Stimulated activated CD4-positive, alpha-beta T cell treated with anti-CD3 and anti-CD28 coated beads, TNF-alpha, amount 100 ng/mL, for 48 hours (primary cell): ENCODE measurements at places on chromosomes 16 and 17.

DNA sequence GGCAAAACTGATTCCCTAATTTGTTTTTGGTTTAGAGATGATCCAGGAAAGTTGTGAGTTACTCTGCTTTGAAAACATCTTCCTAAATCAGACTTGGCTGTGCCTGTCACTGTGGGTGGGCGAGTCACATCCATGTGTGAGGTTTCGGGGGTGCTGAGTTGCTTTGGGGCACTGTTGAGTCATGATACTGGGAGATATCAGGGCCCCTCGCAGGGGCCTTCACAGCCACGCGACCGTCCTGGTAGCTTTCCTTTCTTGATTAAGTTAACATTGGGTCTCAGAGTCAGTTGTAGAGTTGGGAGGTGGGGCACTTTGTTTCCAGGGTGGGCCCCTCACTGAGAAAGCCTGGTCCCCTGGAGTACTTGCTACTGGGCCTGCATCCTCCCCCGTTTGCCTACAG, 58.3 kb upstream of the LGALS9 start:
- DNase-seq, result peak; percentile 65

DNA sequence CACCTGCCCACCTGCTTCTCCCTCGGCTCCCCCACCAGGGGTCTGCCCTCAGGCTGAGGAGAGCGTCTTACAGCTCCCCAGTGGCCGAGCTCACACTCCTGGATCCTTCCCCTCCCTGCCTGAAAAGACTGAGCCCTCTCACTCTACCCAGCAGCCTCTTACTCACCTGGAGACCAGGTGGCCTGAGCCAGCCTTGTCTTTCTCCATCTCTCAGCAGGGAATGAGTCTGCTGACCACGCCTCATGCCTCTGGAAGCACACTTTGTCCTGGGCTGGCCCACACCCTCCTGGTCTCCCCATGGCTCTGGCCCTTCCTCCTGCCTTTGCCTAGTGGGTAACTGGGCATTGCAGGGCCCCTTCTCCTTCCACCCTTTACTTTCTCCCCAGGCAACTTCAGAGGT, 177.2 kb downstream of the ENGASE start:
- DNase-seq, result no peak

GRCh38 chr17:28967221-28968135, 16.2 kb upstream of the PHF12 start:
- no peak for DNase-seq

DNA sequence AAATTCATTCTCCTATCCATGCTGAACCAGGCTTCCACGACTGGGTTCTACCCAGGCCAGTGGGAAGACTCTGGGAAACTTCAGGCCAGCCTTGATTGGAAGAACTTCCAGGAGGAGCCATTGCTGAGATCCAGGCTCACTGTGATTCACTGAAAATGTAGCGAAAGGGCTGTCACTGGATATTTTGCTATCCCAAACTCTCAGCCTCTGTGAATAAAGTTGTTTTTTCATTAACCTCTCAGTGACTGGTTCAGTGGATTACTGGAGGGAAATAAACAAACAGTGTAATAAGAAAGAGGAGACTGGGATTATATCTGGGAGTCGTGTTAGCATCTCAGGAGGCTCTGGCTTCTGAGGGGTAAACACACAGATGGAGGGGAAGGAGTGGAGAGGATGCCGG, 3.1 kb downstream of the FOXL1 start:
- DNase-seq, result no peak

DNA sequence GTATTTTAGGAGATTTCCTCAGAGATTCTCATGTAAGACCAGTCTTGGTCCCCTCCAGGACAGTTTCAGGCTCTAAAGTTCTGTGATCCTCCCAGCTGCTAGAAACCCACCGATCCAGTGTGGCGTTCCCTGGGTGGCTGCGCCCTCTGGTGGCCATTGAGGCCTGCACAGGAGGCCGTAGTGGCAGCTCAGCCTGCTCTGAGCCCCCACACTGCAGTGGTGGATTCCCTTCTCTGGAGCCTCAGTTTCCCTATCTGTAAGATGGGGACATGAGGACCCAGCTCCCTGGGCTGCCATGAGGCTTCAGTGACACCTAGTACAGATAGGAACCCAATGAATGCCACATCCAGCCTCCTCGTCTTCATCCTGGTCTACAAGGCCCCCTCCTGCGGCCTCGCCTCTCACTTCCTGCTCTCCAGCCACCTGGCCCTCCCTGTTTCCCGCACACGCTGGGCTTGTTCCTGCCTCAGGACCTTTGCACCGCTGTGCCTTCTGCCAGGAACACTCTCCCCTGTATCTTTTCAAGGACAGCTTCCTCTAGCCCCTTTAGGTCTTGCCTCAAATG, 16.5 kb downstream of the CCDC102A start:
- peak; percentile 76 for DNase-seq

DNA sequence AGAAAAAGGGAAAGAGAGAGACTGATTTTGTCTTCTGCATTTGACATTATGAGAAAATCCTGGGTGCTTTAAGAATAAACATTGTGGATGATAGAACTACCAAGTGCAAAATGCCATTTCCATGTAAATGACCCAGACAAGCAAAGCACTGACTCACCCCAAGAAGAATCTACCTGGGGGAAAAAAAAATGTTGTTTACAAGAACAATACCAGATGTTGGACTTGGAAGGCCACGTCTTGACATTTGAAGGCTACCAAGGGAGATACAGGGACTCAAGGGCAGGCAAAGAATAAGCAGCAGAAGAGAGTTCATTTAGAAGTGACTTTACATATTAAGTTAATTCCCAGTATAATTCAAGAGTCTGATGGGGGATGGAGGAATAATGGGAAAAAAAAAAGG, 125.3 kb downstream of the TMEM114 start:
- DNase-seq, result no peak

- DNase-seq, result no peak
Measured at GRCh38 chr17:78946631-78947030, 21.4 kb upstream of the TIMP2 start.

DNA sequence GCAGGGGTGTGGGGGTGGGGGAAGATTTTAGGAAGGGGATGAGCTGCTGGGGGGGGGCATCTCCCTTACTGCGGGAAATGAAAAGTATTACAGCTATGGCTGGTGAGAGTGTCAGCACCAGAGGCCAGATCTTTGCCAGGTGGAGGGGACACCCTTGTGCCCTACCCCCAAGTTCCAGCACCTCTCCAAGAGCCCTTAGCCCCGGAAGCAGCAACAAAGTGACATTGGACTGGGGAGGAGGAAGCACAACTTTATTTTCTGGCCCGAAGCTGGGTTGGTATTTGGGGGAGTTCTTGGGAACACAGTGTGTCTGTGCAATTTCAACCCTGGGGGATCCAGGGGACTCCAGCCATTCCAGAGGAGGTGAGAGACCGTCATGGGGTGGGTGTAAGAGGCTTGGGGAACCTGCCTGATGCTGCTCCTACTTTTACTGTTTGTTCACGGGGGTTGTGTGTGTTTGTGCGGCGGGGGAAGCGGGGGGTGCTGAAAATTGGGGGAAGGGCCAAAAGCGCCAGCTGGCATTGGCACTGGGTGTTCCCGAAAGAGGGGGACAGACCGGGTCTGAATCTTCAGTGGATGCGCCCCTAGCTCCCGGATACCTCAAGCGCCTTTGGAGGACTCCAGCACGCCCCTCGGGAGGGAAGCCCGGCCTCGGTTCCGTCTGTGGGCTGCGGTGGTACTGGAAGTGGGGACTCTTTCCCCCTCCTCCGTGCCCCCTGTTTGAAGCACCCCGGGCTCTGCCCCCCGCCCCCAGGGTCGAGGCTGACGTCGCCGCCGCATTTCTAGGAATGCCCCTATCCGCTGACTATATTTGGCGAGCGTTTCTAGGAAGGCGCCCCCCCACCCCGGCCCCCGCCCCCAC, 230.3 kb downstream of the MRTFB start:
- no peak for DNase-seq

DNA sequence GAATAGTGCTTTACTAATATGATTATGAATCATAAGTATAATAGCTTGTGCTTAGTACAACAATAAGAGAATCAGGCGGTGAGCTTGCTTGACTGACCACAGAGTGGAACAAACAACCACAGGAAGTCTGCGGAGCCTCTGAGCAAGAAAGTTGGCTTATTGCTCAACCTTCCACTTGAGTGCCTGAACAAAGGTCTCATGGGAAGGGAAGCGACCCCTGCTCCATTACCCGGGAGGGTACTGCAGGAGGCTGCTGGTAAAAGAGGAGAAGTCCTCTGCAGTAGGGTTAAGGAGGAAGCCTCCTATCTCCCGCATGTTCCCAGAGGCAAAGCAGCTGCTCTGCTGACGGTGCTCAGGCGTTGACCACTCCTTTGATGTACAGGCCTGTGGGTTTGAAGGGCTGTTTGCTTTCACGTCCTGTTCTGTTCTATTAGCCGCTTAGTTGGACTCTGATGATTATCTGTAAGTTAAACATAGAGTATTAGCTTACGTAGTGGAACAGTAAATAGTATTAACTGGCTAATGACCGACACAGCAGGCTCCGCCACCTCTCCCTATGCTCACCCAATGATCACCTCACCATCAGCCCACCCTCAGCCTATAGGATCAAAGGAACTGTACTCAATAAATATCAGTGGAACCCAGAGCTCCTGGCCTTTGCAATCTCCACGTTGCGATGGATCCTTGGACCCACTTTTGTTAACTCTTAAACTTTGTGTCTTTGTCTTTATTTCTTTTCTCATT, 17.5 kb downstream of the ALOX15B start:
- no peak for DNase-seq

DNA sequence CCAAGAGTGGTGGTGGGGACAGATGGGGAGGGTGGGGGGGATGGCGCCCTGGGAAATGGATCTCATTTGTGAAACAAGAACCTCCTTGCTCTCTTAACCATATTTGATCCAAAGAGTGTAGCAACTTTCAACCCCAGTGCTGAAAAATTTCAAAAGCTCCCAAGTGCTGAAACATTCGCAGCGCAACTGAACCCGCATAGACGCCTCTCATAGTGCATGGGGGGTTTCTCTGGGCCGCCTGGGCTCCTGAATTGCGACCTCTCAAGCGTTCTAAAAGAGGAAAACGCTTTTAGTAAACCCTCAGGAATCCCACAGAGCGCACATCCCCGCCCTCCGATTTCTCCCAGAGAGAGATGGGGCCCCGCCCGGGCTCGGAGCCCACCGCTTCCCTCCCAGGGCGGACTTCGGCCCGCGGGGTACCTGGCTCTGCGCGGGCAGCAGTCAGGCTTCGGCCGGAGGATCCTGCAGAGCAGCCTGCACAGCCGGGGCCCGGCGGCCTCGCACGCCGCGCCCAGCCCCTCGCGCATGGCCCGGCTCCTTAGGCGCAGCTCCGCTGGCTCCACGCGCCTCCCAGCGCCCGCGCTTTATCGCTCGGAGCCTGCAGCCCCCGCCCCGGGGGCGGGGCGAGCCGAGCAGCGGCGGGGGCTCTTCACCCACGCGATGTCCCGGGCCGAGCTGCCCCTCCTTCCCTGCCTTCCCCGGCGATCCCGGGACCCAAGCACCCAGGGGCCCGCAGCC, 7.0 kb downstream of the NOS2 start:
- no peak for DNase-seq

DNA sequence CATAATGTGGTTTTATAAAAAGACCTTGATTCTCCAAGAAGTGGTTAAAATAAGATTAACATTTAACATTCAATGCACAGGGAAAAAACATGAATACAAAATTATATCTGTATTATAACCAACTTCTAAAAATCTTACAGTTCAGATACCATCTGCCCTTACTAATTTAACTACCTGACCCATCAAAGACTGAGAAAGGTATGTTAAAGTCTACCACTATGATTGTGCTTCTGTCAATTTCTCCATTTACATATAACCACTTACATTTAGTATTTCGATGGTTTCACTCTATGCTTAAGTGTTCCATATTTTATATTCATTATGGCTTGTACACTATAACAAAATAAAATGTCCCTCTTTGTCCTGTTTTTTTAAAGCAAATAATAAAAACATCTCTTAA, 14.6 kb downstream of the AP1G1 start:
- DNase-seq, result no peak

DNA sequence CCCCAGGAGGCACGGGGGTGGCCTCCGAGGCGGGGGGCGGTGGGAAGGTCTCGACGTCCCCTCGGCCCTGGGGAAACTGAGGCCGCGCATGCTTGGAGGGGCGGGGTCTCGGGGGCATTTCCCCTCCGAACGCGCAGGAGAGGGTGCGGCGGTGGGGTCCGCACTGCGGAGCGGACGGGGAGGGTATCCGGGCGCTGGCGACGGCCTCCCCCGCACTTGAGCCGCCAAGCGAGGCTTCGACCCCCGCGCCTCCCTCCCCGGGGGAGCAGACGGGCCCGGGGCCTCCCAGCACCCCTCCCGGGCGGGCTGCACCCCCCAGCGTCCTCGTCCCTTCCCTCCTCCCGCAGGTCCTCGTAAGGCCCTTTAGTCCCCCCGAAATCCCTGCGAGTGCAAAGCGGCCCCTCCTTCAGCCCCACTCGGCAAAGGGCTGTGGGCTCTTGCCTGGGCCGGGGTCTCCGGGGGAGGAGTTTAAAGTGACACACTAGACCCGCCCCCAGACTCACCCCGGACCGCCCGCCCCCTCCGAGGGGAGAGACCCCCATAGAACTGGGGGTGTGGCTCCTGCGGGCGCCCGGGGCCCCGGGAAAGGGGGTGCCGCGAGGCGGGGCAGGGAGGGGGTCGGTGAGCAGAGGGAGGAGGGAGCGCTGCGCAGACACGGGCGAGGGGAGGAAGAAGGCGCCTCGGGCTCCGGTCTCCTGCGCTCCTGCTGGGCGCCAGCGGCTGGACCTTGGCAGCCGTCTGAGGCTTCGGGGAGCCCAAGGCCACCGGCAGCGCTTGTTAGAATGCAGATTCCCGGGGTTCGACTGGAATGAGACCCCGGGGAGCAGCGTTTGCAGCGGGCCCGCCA, 632 bp downstream of the BAIAP3 start:
- DNase-seq, result no peak

DNA sequence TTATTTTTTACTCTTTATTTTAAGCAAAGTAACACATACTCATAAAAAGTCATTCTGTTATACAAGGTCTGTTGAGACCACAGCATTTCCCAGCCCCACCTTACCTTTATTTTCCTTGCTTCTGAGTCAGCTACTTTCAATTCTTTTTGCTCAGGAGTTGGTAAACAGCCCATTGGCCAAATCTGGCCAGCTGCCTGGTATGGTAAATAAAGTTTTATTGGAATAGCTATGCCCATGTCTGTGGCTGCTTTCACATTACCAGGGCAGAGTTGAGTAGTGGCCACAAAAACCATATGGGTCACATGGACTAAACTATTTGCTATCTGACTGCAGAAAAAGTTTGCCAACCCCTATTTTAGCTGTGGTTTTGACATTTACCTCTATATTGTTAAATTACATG, 3.4 kb upstream of the NSRP1 start:
- no peak for DNase-seq
